ENCODE measurements at places on chromosomes 16 and 17. TPM values are rescaled to one million over a fixed set of nuclear protein-coding genes. Genes with fewer than 3 reads are reported as not detected.

PAGR1 gene
- 24.5 TPM for total RNA-seq

TP53TG3F gene
- total RNA-seq = not detected

DNA sequence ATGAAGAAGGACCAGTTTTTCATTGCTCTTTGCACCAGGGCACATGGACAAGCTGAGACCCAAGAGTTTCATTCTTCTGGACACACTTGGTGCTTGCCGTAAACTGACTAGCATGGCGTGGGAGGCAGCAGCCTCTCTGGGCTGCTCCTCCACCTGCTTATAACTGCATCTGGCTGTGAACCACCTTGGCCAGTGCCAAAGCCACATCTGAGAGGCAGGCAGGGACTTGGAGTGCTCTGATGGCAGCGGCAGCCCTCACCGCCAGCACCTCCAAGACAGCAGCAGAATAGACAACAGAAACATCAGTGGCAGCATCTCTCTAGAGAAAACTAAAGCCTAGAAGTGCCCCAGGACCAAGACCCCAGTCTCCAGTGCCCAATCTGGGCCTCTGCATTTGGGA lies 4.7 kb downstream of the KRT37 start:
- no peak for DNase-seq

GRCh38 chr16:89449726-89450335 lies 40.5 kb downstream of the ANKRD11 start:
- no peak for DNase-seq

GRCh38 chr17:27494192-27495091 lies 38.2 kb downstream of the KSR1 start:
- no peak for DNase-seq

- DNase-seq = no peak
Observed at GRCh38 chr16:54454616-54455015, 168.0 kb upstream of the IRX3 start.
